Astrocyte of the hippocampus (primary cell): ENCODE measurements at places on chromosomes 6 and 20.
A peak's percentile ranks its signal among the peaks of the same experiment; 100 is the strongest.

- no peak for DNase-seq
Observed at GRCh38 chr6:70551566-70551965, 15.2 kb upstream of the SDHAF4 start.

DNA sequence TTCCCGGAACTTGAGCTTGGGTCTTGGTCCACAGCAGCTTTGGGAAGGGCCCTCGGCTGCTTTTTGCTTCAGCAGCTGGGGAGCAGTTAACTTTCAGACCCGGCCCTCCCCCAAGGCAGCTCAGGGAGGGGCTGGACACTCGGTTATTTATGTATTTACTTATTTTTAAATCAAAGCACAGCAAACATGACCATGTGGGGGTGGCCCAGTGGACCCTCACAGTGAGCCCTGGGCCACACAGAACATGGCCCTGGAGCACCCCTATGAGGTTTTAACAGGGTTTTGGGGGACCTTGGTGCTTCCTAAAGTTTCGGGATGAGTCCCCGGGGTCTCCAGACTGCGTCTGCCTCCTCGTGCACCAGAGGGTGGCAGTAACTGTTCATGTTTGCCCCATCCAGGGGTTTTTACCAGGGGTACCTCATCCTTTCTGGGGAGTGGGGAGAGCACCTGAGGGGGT lies 26.6 kb upstream of the NPBWR2 start:
- DNase-seq = no peak

GRCh38 chr20:3471397-3472021 lies 691 bp downstream of the ATRN start:
- DNase-seq = peak; percentile 19

DNA sequence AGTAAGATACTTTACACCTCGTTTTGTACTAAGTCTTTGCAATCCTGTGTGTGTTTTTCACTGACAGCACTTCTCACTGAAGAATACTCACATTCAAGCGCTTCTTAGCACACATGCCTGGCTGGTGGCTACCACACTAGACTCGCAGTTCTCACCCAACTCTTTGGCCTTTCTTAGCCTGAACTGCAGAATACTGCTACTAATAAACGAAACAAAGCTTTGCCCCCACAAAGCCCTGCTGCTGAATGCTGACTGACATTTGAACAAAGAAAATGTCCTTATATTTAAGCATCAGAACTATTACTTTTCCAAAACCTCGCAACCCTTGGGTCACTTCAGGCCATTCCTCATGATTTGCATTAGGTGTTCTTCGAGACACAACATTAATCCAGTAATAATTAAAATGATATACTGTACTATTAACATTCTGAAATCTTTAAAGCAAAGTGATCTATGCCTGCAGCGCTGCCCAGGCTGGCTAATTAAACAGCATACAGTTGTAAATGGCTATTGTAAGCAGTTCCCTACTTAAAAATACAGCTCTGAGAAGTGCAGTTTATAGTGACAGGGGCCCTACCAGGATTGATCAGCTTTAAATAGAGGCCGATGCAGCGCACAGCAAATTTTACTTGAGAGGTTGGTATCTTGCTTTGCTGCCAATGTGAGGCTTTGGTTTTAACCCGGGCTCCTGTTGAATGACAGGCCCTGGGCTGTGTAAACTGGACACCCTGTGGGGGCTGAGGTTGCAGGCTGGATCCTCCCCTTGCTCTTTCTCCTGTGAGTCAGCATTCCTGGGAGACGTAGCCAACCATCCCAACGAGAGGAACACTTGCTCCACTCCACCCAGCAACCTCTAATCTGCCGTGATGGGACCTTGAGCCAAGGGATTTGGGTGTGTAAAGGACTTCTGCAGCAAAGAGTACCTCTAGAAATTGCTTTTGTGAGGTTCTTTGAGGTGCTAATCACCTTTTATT lies 899.0 kb downstream of the TFAP2A start:
- peak; percentile 82 for DNase-seq

- DNase-seq = no peak
Observed at GRCh38 chr6:138563650-138564049, 64.4 kb upstream of the NHSL1 start.

- DNase-seq = peak; percentile 72
Observed at GRCh38 chr6:3229566-3230178, 2.2 kb upstream of the TUBB2B start.

DNA sequence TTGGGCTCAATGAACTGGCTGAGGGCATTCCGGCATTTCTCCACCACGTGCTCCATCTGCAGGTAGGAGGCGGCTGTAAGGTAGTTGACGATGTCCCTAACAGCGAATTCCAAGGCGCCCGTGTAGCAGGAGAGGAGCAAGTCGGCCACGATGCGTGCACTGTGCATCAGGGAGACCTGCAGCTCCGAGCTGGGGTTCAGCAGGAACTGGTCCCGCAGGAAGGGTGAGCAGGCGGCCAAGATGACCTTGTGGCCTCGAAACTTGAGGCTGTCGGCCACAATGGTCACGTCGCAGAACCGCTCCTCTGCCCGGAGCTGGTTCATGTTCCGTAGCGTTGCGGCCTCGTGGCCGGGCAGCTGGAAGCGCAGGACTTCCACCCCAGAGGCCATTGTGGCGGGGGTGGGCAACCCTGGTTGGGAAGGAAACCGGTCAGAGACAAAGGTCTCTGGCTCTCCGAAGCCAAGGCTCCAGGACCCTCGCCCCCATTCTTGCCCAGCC lies 920 bp downstream of the ZBTB12 start:
- peak; percentile 11 for DNase-seq

GRCh38 chr6:152571089-152571488 lies 66.1 kb downstream of the SYNE1 start:
- no peak for DNase-seq

DNA sequence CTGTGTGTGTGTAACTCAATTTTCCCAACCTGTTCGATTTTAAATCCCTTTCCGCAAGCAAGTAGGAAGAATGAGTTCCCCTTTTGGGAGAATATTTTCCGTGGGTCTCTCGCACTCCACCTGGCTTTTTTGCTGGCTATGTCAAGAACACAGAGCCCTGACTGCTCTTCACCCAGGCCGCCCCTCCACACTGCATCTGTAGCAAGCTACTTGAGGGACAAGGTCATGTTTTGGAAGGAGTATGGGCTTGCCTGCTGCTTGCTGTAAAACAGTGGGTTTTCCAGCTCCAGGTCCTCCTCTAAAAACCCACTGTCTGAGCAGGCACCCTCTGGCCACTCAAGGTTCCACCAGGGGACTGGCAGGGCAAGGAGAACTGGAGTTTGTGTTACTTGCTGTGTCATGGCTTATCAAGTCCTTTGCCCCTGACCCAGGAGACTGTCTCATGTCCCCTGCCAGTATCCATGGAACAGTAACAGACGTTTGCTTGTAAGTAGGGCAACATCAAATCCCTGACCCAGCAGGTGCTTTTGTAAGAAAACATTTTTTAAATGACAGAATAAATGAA lies 35.5 kb upstream of the SYNJ2 start:
- DNase-seq = no peak

DNA sequence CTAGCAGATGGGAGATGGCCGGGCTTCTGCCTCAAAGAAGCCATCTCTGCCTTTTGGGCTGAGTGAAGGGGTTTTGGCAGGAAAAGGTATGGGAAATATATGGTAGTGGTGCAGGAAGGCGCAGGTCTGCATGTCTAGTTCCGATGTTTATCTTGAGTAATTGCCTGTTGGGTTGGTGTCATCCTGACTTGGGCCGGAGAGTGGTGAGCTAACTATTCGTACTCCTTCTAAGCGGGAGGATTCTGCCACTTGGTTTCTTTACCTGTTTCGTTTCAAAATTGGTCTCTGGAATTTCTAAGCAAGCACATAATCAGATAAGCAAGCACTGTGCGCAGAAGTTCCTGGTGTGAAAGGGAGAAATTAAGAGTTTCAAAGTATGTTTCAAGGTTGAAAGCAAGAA lies 229.6 kb downstream of the SAMD5 start:
- no peak for DNase-seq

DNA sequence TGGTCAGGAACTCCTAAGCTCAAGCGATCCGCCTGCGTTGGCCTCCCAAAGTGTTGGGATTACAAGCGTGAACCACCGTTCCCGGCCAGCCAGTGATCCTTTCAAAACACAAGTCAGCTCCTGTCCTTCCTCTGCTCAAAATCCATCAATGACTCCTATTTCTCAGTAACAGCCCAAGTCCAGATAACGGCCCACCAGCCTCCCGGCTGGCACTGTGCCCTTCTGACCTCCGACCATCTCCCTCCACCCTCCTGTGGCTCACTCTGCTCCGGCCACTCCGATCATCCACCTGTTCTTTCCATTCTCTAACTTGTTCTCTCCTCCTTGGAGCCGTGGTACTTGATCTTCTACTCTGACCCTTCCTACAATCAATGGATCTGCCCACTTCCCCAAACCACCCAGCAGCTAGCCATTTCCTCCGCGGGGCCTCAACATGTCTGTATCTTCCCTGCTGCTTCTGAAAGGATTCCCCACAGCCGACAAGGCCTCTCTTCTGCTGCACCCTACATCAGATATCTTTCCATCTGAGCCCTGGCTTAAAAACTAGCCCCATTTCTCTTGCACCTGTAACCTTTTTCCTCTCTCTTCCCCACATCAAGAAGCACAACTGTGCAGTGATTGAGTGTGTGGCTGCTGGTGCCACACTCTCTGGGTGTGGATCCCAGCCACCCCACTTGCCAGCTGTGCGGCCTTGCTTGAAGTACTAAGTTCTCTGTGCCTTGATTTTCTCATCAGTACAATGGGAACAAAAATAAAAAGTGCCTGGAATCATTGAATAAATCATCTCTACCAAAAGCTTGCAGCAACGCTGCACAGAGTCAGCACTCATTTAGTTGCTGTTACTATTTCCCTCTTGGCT lies 6.1 kb upstream of the ZMYND8 start:
- DNase-seq = no peak

- no peak for DNase-seq
Observed at GRCh38 chr6:167127785-167128531, 5.1 kb downstream of the CCR6 start.

DNA sequence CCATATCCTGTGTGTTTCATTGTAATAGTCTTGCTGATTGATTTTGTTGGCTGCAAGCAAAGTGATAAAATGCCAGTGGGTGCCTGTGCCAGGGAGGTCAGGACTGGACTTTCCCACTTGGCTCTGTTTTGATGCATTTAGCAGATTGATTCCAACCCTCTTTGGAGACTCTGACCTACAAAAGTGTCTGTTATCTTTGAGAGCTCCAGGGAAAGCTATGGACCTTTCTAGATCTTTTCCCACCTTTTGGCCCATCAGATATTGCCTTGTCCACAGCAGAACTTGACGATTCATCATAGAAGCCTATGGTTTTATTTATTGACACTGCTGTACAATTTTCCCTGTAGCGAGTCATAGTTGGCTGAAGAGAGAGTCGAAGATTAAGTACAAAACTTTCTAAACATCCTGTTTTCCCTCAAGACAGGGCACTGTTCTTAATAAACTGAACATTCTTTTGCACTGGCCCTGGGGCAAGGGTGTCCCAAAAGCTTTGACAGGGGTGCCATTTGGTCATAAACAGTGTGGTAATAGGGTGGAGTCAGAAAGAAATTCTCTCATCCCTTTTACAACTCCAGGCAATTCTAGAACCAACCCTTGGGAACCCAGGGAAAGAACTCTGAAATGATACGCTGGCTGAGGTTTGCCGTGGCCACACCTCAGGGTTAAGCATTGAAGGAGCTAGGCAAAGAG lies 53.7 kb downstream of the E2F3 start:
- DNase-seq = peak; percentile 15
